ENCODE measurements at places on chromosomes 3 and 15.

- no peak for DNase-seq
These were observed 57.8 kb downstream of the NCEH1 start for GRCh38 chr3:172653004-172653572.

DNA sequence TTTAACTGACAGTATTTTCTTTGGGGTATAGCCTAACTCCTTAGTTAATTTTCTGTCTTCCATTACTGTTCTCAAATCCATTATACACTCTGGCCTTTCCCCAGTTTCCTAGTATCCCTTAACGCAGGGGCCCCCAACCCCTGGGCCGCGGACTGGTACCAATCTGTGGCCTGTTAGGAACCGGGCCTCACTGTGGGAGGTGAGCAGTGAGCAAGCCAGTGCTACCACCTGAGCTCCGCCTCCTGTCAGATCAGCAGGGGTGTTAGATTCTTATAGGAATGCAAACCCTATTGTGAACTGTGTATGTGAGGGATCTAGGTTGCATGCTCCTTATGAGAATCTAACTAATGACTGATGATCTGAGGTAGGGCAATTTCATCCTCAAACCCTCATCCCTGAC is 75.1 kb downstream of the DOCK3 start:
- DNase-seq: no peak

DNA sequence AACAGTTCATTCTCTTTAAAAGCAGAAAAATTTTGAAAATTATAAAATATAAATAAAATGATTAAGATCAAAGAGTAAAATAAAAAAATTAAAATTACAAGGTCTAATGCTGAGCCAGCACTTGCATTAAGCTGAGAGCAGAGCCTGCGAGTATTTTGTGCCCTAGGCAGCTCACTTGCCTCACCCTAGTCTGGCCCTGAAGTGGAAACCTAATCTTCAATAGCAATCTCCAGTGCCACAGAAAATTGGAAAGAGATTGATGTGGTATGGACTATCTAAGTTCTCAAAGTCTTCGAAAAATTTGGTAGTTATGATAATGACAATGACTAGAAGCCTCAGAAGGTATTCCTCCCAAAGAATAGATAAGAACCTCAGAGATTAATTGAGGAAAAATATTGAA is 459.4 kb upstream of the CBLB start:
- no peak for DNase-seq

GRCh38 chr3:128800241-128801187 is 74.5 kb downstream of the RAB7A start:
- no peak for DNase-seq

GRCh38 chr15:73394782-73395181 is 26.0 kb upstream of the HCN4 start:
- DNase-seq: no peak
